ENCODE measurements at places on chromosomes 13 and 19.

- DNase-seq, result no peak
Observed at GRCh38 chr13:51479199-51479523, 26.3 kb upstream of the INTS6 start.

- no peak for DNase-seq
Observed at GRCh38 chr19:2477141-2477710, 1.3 kb downstream of the GADD45B start.

DNA sequence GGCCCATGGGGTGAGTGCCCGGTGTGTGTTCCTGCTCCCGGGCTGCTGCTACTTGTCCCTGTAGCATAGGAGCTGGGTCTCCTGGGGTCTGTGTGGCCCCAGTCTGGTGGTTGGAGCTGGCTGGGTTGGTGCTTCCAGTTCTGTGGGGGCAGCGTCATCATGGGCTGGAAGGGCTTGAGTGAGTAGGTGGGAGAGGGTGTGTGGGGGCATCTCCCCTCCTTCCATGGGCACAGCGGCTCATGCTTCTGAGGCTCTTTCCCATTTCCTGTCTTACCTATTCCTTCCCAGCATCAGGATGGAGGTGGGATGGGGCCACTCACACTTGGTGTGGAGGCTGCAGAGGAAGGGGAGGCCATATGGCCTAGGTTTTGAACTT lies 8.0 kb upstream of the EPN1 start:
- DNase-seq, result no peak

DNA sequence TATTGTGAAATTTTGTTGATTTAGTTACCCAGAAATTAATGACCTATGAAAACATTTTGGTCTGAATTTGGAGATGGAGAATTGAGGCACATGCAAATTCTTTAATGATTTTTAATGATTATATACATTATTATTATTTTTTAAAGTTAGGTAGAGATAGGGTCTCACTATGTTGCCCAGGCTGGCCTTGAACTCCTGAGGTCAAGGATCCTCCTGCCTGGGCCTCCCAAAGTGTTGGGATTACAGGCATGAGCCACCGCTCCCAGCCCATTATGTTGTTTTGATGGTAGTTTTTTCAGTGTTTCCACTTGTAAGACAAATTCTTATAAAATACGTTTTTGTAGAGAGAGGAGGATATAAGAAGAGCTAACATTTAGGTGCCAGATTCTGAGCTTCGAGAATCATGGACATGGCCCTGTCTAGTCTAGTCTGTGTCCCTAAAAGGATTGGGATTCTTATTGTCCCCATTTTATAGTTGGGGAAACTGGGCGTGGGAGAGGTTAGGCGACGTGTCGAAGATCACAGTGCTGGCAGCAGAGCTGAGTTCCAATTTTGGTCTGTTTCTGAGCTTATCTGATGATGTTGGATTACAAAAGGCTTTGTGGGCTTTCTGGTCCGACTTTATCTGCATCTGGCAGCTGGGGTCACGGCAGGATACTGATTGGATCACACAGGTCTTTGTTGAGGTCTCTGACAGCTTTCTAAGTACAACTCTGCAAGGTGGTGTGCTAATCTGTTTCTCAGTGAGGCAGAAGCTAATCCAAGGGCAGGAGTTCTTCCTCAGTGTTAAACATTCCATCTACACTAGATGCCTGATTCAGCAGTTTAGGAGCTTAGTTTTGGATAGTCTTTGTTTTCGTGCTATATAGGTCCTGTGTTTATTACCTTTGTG lies 7.5 kb upstream of the WDR88 start:
- no peak for DNase-seq

GRCh38 chr13:110592665-110593064 lies 22.7 kb upstream of the NAXD start:
- DNase-seq, result no peak

GRCh38 chr13:75788481-75788981 lies 152.4 kb downstream of the LMO7 start:
- DNase-seq, result no peak

DNA sequence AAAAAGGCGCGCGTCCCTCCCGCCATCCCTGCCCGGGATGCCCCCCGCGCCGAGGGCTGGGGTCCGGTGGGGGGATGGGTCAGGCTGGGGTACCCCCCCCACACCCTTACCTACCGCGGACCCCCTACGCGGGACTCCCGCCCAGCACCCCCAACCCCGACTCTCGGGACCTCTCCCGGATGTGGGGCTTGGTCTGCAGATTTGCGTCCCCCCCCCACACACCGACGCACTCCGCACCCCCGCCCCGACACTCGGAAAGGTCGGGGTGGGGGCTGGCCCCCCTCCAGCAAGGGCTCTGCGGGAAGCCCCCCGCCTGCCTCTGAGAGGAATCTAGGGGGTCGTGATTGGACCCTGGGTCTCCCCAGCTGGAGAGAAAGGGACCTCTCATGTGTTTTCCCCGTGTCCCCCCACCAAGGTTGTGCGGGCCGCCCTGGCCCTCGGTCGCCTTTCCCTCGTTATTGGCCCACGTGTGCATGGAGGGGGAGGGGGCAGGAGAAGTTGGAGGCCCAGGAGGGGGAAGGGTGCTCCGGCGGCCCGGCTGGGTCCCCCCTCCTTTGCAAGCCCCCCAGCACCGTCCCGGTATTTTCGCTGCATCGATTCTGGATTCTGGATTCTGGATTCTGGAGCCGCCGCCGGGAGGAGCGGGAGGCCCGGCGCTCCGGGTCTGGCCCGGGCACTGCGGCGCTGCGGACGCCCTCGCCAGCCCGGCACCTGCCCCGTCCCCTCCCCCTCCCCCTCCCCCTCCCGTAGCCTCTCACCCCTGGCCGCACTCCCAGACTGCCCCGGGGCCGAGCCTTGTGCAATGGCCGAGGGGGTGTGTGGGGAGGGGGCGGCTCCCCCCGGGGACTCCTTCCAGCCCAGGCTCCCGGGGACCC lies 607 bp downstream of the NFIC start:
- DNase-seq, result no peak

All from T-helper 22 cell (primary cell).